ENCODE measurements at places on chromosomes 5 and 9.

DNA sequence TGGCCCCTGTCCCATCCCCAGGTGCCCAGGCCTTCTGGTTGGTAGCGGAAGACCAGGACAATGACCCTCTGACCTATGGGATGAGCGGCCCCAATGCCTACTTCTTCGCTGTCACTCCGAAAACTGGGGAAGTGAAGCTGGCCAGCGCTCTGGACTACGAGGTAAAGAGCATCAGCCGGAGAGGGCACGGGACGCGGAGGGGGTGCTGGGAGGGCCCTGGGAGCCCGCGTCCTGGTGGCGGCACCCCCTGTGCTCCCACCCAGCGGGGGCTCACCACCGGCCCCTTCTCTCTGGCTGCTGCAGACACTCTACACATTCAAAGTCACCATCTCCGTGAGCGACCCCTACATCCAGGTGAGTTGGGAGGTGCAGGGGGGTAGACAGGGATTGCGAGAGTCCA lies 19.5 kb downstream of the CDHR2 start:
- DNase-seq: no peak

DNA sequence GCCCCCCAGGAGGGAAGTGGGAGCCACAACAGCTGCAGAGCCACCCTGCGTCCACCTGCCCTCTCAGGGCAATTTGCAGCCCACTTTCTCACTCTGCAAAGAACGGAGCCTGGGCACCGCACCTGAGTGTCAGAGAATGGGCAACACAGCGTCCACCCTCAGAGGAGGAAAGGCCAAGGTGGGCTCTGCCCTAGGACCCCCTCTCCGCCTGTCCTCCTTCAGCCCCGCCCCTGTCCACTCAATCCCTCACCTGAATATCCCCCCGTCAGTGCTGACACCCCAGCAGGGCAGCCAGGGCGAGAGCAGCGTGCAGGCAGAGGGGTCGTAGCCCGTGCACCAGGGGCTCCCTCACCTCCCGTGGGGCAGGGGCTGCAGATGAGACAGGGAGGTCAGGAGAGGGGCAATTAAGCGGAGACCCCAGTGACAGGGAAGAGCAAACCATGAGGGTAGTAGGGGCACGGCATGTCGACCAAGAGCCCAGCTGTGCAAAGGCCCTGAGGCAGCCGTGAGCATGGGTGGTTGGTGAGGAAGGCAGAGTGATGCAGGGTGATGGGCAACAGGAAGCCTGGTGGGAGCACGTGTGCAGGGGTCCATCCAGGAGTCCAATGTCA lies 140.3 kb downstream of the OLFM1 start:
- no peak for DNase-seq

DNA sequence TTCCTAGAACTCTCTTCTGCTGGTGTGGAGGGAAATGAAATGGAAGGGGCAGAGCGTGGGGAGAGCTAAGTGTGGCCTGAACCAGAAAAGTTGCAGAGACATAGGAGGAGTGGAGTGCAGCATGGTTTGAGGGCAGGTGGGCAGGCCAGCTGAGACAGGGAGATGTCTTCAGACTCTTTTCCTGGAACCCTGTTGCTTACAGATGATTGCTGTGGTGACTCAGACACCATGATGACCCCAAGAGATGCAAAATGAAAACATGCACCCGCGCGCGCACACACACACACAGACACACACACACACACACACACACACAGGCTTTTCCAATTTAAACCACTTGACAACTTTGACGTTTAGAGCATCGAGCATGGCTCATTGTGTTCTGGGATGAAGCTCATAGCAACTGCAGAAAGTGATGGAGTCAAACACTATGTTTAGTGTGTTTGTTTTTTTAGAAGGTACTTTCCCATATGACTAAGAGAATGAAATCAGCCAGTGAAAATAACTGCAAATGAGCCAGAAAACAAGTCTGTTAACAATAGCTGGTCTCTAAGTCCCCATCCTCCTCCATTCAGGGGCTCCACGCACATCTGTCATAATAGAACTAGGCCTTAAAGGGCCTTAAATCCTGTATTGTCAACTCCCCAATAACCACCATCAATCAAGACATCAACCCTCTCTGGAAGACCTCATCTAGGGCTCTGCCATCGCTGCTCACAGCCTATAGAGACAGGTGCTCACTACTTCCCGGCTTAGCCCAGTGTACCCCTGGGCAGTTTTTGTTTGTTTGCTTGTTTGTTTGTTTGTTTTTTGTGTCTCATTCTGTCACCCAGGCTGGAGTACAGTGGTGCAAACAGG lies 9.6 kb downstream of the TMOD1 start:
- DNase-seq: no peak

GRCh38 chr9:69549310-69550202 lies 122.6 kb downstream of the APBA1 start:
- no peak for DNase-seq

- DNase-seq: no peak
Observed at GRCh38 chr9:69885474-69885929, 64.9 kb downstream of the CFAP95 start.

- DNase-seq: no peak
Observed at GRCh38 chr9:114696814-114697544, 15.0 kb upstream of the TEX48 start.

DNA sequence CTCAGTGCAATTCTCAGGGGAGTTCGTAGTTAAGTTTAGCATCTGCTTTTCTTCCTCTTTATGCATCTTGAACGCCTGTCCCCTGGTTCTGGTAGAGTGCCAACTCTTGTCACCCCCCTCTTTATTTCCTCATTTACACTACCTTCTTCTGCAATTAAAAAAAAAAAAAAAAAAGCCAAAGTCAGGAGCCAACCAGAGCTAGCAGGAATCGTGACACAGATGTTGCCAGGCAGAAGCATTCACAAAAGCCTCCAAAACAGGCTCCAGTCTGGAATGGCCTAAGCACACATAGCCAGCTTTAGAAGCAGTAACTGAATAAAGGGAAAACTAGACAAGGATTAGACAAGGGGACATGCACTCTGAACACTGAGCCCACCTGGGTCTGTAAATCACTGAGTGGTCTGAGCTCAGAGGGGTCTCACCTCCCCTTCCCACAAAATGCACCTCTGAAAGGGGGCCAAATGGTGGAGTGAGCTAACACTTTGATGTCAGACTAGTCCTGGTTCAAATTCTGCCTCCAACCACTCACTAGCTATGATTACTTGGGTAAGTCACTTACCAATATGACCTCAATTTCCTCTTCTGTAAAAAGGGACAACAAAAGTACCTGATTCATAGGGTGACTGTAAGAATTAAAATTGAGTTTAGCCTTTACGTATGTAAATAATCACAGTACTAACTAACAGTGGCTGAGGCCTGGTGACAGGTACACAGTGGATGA lies 2.0 kb downstream of the CD74 start:
- no peak for DNase-seq

DNA sequence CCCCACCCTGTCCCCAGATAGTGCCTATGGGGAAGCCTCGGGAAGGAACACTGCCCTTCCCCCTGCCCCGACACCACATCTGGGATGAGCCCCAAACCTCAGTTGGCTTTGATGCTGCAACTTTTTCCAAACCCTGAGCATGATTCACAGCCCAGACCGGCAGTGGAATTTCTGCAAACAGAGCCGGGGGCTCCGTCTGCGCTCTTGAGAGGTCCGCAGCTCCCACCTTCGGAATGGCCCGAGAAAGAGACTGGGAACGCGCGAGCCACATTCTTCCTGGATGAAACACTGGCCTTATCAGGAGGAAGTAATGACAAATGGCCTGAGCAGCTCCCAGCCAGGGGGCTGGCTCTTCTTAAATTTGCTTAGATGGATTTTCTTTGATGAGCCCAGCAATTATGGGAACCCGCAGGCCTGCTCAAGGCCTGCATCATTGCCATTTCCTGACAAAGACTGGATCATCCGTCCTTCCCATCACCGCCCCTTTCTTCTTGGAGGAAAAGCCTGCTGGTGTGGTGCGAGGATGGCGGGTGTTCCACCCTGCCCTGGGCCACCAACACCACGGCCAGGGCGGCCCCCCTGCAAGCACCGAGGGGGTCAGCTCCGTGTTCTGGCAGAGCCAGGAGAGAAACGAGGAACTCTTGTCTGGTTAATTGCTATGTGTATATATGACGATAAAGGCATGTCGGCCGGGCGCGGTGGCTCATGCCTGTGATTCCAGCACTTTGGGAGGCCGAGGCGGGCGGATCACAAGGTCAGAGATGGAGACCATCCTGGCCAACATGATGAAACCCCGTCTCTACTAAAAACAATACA lies 38.8 kb upstream of the COL5A1 start:
- no peak for DNase-seq

GRCh38 chr5:65696892-65697291 lies 25.0 kb downstream of the SGTB start:
- DNase-seq: no peak

- no peak for DNase-seq
Observed at GRCh38 chr5:169945831-169946261, 34.4 kb downstream of the INSYN2B start.

GRCh38 chr9:129866394-129867135 lies 31.3 kb downstream of the USP20 start:
- DNase-seq: no peak

DNA sequence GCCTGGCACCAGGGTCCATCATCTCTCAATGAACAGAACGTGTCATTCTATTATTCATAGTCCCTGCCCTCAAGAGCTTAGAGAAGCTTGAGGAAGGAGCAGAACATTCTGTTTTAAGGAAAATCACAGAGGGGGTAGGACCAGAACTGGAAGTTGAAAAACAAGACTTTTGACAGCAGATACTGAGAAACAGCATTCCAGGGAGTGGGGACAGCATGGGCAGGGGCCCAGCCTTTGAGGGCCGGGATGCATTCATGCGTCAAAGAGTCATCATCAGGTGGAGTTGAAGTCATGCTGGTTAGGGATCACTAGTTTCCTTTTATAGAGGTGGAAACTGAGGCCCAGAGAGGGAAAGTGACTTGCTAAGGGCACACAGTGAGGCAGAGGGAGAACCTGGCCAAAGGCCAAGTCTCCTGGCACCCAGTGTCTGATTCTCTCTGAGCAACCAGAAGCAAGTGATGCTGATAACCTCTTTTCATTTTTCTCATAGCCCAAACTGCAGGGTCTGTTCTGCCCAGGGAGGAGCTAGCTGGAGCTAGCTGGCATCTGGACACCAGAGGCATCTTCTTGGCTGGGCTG lies 41.5 kb upstream of the STXBP1 start:
- DNase-seq: no peak

DNA sequence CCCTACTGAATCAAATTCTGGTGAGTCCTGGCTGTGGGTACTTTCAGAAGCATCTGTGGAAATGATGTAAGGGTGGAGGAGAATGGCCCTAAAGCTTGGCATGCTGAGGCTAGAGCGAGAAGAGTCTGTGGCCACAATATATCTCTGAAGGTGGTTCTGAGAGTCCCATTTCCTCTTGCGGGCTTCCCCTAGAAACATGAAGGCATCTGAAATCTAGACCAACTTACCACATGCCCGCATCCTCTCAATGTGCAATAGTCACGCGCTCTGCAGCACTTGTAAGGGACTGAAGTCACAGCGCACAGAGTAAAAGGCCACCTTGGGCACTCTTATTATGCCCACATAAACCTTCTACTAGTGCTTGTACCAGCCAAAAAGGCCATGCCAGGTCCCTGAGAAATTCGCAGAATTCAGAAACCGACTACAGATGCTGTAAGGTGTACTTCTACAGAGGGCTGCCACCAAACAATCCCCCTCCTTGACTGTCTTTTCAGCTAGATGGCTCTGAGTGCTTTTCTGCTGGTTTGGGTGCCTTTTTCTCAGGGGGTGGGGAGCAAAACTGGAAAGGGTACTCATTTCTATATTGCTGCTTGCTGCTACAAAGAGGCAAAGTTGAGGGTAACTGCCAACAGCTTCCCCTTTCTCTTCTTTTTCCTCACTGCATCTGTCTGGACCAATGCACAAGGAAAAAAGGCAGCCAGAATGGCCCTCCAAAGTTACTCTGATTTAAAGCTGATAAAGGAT lies 107.3 kb downstream of the ZDHHC21 start:
- no peak for DNase-seq

DNA sequence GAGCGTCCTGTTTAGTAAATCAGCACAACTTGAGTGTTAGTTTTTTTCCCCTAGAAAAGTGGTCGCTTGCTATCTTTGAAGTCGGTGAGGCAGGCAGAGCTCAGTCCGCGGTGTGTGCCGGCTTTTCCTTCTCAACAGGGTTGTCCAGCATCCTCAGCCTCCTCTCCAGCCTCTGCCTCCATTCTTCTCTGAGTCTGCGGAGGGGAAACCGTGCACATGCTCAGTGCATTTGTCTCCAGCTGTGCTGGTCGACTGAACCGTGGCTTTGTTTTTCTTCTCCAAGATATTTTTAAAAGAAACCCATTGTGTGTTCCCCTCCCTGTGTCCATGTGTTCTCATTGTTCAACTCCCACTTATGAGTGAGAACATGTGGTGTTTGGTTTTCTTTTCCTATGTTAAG lies 25.3 kb downstream of the FAM240B start:
- no peak for DNase-seq

- DNase-seq: no peak
Observed at GRCh38 chr9:115939065-115939765, 214.4 kb upstream of the PAPPA start.

DNA sequence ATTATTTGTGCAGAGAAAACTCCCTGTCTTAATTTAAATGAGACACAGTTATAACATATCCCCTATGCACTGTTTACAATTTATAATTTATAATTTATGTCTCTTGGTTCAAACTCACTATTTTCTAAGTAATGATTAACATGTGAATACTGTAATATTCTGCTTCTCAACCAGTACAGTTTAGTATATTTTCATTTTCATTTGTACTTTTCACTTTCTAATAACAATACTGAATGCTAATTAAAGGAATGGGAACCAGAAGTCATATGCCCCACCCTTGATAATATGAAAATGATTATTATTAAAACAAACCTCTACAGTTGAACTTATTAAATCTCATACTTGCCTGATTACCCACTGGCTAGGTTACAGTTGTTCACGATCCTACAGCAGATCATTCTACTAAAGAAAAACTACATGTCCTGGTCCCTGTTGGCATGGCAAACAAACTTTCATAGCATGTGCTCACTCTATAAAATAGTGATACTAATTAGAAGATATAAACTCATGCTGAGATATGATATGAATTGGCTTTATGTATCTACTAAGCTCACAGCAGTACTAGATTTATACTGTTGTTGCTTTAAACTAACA lies 66.4 kb downstream of the POU5F2 start:
- no peak for DNase-seq

GRCh38 chr9:81479573-81479972 lies 209.8 kb downstream of the TLE1 start:
- no peak for DNase-seq

GRCh38 chr5:180908998-180909731 lies 10.2 kb downstream of the BTNL8 start:
- DNase-seq: no peak

- DNase-seq: no peak
Observed at GRCh38 chr9:109143881-109144562, 23.0 kb downstream of the FRRS1L start.

All from cortex of kidney (tissue), 1 donor.